ENCODE measurements at places on chromosomes 4 and X.

DNA sequence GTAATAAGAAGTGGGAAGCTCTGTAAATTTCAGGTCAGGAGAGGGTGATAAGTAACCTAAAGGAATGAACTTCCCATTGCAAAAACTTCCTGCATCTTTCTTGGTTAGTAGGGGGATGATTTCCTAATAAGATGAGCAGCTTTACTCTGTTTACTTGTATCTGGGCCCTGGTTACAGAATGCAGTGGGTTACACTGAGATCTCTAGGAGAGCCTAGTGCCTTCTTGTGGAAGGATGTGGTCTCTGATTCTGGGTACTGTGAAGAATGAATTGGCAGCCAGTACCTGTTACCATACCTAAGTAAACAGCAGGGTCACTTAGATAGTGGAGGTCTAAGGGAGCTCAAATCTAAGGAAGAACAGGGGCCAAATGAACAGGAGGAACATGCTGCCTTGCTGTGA, 320.6 kb downstream of the ARHGAP10 start:
- DNase-seq = no peak

GRCh38 chr4:15515106-15515505, 45.4 kb downstream of the CC2D2A start:
- no peak for DNase-seq

DNA sequence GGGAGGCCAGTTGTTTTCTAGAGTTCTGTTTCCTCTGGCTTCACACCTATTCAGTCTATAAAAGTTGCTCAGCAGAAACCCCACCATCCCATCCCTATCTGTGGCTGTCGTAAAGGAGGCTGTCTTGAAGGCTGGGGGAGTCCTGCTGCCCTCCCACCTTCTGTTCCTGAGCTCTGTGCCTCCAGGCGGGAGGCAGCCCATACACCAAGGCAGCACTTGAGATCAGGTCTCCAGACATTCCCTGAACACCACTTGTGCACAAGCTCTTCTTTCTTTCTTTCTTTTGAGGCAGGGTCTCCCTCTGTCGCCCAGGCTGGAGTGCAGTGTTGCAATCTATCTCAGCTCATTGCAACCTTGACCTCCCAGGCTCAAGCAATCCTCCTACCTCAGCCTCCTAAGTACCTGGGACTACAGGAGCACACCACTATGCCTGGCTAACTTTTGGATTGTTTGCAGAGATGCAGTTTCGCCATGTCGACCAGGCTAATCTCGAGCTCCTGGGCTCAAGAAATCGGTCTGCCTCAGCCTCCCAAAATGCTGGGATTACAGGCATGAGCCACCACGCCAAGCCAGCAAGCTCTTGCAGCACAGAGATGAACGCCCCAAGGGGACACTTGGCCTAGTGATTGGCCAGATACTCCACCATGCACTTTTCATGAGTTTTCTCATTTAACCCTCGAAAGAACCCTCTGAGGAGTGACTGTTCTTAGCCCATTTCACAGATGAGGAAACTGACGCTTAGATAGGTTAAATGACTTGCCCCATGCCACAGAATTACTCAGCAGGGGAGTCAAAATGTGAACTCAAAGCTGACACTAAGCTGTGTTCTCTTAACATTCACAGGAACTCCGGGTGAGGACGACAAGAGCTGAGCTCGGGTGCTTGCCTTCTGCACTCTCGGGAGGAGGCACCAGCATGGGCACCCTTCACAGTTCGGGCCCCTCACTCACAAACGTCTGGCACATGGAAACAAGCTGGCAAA, 55.8 kb upstream of the ENPP6 start:
- DNase-seq = no peak

GRCh38 chr4:81196126-81196650, 18.8 kb downstream of the PRKG2 start:
- no peak for DNase-seq

DNA sequence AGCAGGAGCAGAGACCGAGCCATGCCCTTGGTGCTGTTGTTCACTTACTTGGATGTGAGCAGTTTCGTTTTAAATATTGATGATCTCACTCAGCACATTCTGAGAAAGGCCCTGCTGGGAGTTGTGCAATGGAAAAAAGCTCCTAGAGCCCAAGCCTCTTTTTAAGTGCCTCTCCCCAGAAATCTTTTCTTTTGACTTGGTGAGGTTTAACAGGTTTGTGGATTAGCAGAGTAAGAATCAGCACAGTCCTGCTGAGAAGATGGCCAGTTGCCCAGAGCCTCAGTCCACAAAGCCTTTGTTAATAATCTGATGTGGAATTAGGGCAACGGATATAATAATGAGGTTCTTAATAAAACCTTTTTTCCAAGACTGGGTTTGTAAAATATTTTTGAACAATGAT, 157.5 kb upstream of the ATP6AP2 start:
- DNase-seq = no peak

DNA sequence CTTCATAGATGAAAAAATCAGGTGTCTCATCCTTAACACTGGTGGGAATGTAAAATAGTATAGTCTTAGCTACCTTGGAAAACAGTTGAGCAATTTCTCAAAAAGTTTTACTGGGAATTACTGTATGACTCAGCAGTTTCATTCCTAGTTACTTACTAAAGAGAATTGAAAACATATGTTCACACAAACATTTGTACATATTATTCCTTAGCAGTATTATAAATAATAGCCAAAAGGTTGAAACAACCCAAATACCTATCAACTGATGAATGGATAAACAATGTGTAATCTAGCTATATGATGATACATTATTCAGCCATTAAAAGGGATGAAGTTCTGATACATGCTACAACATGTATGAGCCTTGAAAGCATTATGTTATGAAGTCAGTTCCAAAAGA, 41.7 kb downstream of the RBM46 start:
- DNase-seq = no peak

DNA sequence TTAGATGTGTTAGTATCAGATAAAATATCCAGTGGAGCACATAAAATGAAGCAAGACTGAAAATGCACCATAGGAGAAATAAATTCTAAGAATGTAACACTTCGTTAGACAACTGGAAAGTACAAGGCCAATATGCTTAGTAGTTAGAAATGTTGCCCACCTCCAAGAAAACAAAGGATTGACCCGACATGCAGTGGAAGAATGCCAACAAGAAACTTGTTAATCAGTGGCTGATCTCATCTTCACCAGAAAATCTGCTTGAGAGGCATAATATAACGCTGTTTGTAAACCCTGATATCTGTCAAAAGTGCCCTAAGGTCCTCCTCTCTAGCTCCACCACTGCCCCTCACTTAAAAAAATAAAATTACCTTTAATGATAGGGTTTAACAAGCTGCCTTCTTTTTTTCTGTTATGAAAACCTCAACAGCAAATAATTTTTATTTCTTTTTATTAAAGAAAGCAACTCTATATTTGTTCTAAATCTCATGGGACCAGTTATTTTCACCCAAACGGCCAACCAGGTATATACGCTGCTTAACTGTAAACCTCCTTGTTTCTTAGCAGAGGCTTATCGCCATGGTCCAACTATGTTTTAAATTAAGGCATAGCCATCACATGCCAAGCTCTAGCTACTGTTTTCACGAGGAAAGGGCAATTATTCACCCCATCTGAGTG, 1.8 kb downstream of the RASGEF1B start:
- DNase-seq = no peak

- no peak for DNase-seq
Observed at GRCh38 chr4:139816856-139817255, 151.2 kb downstream of the MGST2 start.

- no peak for DNase-seq
Observed at GRCh38 chr4:2393353-2394270, 24.8 kb downstream of the ZFYVE28 start.

- DNase-seq = no peak
Observed at GRCh38 chrX:70219938-70220764, 14.3 kb upstream of the AWAT1 start.

DNA sequence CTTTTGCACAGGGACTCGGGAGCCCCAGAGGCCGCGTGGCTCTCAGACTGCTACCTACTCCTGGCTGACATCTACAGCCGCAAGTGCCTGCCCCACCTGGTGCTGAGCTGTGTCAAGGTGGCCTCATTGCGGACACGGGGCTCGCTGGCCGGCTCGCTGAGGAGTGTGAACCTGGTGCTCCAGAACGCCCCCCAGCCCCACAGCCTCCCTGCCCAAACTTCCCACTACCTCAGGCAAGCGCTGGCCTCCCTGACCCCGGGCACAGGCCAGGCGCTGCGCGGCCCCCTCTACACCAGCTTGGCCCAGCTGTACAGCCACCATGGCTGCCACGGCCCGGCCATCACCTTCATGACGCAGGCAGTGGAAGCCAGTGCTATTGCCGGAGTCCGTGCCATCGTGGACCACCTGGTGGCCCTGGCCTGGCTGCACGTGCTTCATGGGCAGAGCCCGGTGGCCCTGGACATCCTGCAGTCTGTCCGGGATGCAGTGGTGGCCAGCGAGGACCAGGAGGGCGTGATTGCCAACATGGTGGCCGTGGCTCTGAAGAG, 28.8 kb downstream of the SH3TC1 start:
- no peak for DNase-seq

GRCh38 chr4:153469031-153469430, 2.9 kb downstream of the TMEM131L start:
- no peak for DNase-seq

DNA sequence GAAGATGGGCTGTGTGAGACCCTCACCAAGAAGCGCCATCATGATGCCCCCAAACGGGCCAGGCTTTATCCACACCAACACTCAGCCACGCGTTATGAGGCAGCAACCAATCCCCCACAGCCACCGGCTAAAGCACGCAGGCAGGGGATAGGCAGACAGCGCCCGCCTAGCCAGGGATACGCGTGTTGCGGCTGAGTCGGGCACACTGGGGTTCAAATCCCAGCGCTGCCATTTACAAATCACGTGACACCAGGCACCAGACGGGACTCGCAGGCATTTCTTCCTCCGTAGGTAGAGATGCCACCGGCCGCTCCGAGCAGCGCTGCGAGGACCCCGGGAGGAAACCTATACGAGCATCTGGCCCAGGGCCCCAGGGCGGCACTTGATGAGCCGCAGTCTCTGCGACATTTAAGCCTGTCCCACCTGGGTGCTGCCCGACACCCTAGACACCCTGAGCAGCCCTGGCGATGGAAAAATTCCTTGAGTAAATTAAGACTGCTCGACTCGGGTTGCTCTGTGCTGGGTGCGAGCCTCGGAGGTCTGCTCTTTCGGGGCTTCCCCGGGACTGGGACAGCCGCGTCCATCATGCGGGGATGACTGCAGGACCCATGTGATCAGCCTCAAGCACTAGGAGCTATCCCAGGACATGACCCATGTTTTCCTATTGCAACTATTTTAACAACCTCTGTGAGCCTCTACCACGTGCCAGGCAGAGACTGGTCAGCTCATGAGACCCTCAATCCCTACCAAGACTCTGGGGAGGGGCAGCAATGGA, 6.3 kb downstream of the ABLIM2 start:
- no peak for DNase-seq

DNA sequence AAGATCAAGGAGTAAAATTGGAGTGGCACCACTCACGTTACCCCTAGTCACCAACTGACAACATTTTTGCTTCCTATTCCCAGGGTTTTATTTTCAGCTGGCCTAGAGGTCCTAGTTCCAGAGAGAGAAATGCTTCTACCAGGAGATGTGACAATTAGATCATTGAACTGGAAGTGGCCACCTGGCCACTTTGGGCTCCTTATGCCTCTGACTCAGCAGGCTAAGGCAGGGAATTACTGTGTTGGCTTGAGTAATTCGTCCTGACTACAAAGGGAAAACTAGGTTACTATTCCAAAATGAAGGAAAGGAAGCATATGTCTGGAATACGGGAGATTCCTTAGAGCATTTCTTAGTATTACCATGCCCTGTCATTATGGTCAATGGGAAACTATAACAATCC, 831.6 kb upstream of the NDST4 start:
- DNase-seq = no peak

- no peak for DNase-seq
Observed at GRCh38 chr4:67973608-67974007, 10.3 kb upstream of the TMPRSS11A start.

- no peak for DNase-seq
Observed at GRCh38 chr4:152408514-152409327, 127.2 kb downstream of the FBXW7 start.

- DNase-seq = no peak
Observed at GRCh38 chrX:132833373-132833772, 125.1 kb downstream of the HS6ST2 start.

- no peak for DNase-seq
Observed at GRCh38 chrX:147899379-147900114, 12.2 kb upstream of the FMR1 start.

DNA sequence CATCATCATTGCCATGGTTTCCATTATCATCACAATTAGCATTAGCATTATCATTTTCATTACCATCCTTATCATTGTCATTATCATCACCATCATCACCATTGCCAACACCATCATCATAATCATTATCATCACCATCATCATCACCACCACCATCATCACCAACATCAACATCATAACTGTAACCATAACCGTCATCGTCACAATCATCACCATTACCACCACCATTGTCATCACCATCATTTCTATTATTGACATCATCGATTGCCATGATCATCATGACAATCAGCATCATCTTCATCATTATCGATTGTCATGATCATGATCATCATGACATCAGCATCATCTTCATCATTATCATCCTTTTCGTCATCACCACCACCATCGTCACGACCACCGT, 88.9 kb upstream of the MSX1 start:
- no peak for DNase-seq

DNA sequence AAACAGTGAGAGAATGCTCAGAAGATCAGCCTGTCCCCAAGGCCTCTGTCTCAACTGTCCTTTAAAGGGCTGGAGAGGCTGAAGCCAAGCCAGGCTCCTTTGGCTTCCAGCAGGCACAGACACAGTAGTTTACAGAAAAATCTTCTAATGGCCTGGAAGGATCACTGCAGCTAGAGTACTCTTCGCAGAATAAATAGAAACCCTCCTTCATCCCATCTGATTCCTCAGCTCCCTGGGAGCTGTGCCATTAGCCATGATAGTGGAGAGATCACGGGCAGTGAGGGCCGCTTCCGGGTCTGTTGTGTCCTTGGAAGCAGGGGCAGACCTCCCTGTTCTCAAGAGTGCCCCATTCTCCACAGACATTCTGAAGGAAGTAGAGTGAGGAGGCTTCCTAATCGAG, 63.1 kb downstream of the CCNI start:
- DNase-seq = no peak

All from cortex of kidney (tissue), 1 donor.